Right lung (tissue), 10 donors: ENCODE measurements at places on chromosomes 2 and 18.

DNA sequence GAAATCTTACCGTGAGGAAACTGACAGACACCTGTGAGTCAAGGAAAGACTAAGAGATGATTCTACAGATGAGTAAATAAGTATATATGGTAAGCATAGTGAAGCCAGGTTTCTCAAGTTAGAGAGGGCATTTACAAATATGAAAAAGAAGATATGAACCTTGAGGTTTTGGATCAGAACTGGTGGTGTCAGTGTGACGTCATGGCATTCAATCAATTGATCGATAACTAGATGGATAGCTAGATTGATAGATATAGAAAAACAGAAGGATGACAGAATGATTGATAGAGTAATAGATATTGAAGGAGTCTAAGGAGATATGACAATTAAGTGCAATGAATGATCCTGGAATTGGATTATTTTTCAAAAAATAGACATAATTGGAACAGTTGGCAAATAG is 350.2 kb upstream of the MC4R start:
- no peak for DNase-seq

- DNase-seq, result no peak
Measured at GRCh38 chr2:59570818-59571217, 982.6 kb downstream of the BCL11A start.

GRCh38 chr18:55448420-55448819 is 139.6 kb downstream of the TCF4 start:
- no peak for DNase-seq

DNA sequence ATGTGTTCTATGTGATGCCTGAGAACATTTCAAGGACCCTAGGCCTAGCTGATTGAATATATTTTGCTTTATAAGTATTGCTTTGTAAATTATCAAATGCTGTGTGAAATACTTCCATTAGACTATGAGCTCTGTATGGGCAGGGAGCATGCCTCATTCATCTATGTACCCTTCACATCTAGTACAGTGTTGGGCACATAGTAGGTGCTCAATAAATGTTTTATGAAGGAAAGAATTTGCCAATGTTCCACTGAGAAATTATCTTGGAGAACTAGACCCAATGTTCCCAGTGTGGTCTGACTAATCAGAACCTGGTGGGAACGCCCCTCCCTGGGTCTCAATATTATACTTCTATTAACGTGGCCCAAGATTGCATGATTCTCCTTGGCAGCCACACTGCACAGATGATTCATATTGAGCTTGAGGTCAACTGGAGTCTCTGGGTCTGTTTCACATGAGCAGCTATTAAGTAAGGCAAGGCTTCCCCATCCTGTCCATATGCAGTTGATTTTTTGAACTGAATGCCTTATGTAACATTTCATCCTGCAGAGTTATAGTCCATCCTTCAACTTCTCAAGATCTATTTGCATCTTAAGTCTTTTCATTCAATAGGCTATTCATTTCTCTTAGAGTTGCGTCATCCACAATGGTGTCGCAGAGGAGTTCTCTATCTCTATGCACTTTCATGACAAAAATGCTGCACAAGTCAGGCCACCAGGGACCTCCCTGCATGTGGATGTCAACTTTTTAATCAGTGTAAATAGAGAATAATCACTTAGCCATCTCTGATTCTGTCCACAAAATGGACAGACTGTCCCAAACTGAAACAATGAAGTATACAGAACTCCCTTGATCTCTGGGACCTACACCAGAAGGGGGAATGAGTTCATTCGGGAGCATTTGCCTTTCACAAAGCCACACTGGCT is 257.6 kb downstream of the CYP26B1 start:
- DNase-seq, result no peak

DNA sequence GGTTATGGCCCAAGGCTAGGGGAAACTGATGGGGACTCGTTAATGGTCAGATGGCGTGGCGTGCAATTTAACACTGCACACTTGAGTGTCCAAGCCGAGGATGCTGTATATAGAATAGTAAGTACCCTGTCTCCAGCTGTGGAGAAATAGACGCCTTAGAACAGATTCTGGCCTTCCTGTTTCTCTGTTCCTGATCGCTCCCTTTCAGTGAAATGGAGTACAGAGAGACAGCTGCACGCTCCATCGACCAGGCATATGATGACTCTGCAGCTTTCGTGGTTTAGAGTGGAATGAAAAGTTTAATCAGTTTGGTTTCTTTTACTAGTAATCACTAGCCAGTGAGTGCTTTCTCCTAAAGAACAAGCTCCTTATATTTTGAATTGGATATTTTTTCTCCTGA is 213.4 kb downstream of the NEDD4L start:
- no peak for DNase-seq

- peak; percentile 36 for DNase-seq
Measured at GRCh38 chr2:166516712-166517303, 22.8 kb upstream of the SCN7A start.

GRCh38 chr2:169397697-169398096 is 35.4 kb upstream of the LRP2 start:
- peak; percentile 2 for DNase-seq

GRCh38 chr2:72921853-72922252 is 4.5 kb downstream of the EMX1 start:
- no peak for DNase-seq

GRCh38 chr18:40546875-40547274 is 1408.2 kb upstream of the PIK3C3 start:
- no peak for DNase-seq

DNA sequence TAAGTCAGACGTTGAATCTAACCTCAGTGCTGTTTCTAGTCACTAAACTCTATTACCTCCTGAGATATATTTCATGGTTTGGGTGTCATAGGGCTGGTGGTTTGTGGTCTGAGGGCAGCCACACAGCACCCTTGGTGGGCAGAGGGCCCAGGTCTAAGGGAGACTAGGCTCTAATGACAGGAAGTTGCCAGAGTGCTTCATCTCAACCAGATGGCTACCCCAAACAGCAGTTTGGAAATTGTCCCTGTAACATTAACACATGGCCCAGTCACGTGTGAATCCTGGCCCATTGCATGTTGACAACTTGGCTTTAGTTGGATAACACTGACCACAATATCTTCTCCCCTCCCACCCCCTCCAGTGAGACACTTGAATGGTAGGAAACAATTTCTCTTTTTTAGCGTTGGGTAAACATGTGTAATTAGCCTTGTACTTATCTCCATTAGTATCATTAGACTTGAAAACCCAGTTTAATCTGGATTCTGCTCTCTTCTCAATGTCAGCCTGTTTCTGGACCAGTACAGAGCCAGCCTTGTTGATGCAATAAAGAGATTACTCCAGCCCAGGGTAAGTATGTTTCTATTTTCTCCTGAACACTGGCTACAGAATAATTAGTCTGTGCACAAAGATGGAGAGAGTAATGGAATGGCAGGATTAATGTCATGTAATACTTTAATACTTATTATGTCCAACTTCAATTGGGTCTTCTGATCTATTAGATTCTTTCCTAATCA is 187.8 kb upstream of the SIX3 start:
- no peak for DNase-seq

DNA sequence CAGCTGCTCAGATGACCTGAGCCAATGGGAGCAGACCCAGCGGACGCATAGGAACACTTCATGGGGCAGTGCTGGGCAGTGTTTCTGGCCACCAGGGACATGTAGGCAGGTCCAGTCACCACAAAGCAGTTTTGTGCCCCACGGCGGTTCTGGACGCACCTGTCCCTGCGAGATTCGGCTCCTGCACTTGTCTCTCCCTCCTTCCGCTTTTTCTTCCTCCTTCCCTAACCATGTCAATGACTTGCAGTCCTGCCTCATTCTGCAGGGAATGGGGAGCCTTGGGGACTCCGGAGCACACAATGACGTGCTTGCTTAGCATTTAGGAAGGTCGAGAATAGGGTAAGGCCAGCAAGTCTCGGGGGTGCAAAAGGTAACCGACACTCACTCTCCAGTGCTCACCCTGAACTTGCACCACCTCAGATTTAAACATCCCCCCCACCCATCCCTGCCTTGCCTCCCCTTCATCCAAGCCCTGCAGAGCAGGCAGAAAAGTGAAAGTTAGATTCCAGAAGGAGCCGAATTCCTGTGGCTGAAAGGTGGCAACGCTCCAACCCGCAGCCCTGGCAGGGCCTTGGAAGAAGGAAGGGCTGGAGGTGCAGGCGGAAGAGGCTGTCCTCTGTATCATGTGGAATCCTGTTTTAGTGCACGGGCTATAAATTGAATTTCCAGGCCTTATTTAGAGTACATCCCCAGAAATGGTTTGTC is 40.5 kb upstream of the ATG16L1 start:
- peak; percentile 60 for DNase-seq

DNA sequence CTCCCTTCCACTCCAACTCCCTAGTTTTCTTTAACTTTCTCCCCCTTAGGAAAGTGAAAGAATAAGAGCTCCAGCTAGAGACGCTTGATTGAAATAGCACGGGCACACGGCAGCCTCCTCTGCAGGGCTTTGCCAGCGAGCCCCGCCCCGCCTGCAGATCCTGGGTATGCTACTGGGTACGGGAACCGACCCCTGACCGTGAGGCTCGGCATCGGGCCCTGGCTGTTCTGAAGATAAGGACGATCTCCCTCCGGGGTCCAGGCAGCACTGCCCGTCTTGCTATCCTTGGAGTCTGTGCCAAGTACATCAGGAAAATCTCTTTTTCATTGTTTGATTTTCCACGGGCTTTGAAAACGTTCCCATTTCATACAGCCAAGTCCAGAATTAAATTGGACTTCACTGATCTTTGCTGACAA is 284.5 kb downstream of the MTX2 start:
- no peak for DNase-seq

DNA sequence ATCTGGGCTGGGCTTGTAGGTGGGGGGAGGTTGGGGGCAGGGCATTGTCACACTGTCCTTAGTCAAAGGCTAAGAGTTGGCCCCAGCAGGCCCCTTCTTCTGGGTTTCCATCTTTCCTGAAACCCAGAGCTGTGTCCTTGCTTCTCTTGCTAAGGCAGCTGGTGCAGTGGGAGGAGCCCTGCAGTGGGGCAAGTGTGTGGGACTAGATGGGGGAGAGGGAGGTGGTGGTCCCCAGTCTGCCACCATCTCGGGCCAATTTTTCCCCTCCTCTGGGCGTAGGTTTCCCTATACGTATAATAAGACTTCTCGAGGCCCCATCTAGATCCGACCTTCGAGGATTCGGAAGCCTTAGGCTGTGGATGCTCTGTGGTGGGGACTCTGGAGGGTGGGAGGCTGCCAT is 3.5 kb downstream of the KCNF1 start:
- no peak for DNase-seq

- DNase-seq, result no peak
Measured at GRCh38 chr2:62504657-62505056, 1.3 kb downstream of the TMEM17 start.

DNA sequence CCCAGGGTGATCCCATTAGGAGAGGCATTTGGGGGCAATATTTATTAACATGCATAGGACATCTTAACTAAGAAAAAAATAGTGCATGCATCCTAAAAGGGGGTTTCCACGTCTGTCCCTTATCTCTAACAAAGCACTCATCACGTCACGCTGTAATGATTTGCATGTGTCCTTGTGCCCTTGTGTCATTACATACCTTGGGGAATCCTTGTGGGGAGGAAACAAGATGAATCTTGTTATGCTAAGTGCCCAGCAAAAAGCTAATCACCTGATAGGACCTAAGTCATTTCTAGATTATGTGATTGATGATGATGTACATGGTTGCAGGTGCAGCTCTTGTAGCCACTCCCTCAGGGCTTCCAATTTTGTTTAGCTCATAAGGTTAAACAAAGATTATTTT is 250.9 kb downstream of the FBXO15 start:
- DNase-seq, result no peak

GRCh38 chr2:9071584-9072124 is 68.2 kb upstream of the MBOAT2 start:
- no peak for DNase-seq

- DNase-seq, result no peak
Measured at GRCh38 chr2:238986491-238987351, 138.8 kb downstream of the TWIST2 start.

DNA sequence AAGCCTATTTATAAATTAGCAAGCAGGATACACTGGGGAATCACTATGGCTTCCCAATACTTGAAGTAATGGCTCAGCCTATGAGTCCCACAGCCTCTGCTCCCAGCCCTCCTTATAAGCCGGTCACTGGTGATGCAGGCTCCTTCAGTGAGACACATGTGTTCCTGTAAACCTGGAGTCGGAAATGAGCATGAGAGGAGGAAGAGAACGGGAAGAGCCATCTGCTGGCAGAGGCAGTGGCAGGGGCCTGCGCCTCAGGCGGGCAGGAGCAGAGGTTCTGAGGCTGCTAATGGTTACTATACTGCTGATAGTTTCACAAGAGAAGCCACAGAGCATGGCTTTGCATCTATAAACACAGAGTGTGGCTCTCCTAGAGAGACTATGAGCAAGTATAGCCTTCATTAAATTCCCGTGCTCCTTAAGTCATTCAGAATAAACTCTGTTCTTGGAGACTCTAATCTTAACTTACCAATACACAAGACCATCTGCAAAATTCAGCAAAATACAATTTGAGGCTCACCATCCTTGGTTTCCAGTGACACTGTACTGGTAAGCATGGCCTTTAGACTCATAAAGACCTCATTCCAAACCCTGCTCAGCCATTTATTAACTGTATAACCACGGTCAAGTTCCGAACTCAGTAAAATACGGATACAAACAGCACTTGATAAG is 63.3 kb downstream of the FBXO15 start:
- DNase-seq, result no peak

GRCh38 chr18:42654556-42654955 is 460.9 kb downstream of the RIT2 start:
- DNase-seq, result no peak

GRCh38 chr2:68809324-68810240 is 61.6 kb downstream of the BMP10 start:
- DNase-seq, result no peak

GRCh38 chr2:240638512-240639160 is 13.4 kb downstream of the GPR35 start:
- no peak for DNase-seq

DNA sequence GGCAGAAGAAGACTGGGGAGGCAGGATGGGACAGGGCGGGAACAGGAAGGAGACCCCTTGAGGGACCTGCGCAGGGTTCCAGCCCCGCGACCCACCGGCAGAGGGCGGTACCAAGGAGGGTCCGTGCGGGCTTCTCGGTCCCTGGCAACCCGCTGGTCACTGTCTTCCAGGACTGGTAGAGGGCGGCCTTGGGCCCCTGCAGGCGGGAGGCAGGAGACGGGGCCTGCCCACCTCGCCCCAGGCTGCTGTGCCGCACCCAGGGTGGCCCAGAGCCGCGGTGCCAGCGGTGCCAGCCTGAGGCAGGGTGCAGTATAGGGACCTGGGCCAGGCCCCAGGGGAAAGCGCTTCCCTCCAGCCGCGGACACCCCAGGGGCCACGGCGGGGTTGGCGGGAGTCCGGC is 34.5 kb downstream of the NEURL3 start:
- DNase-seq, result peak; percentile 21

GRCh38 chr2:226638576-226638975 is 161.0 kb downstream of the IRS1 start:
- no peak for DNase-seq
